ENCODE measurements at places on chromosomes 2 and 18. TPM values are rescaled to one million over a fixed set of nuclear protein-coding genes. Genes with fewer than 3 reads are reported as not detected.

Gene SFXN5
- total RNA-seq = 5.2 TPM

Gene NCKAP5
- 1.8 TPM for total RNA-seq

Gene ZC3H15
- 64.8 TPM for total RNA-seq

Gene GAL3ST2
- total RNA-seq = not detected

Gene PLA2R1
- total RNA-seq = 2.1 TPM

Gene TNS1
- 4.3 TPM for total RNA-seq

Gene TCF4
- total RNA-seq = 19.5 TPM

Gene SLC9A2
- total RNA-seq = 0.07 TPM

Gene PID1
- total RNA-seq = 2.4 TPM

Gene FOXI3
- total RNA-seq = not detected

Gene ASXL3
- total RNA-seq = under 0.01 TPM

Gene SMYD5
- 22.1 TPM for total RNA-seq

Gene ASPRV1
- not detected for total RNA-seq

Gene TSPYL6
- total RNA-seq = not detected

Gene NGEF
- total RNA-seq = 7.6 TPM

Gene PGAP1
- 7.8 TPM for total RNA-seq

Gene ING5
- total RNA-seq = 11.8 TPM

Gene NETO1
- total RNA-seq = not detected

Gene GCG
- total RNA-seq = not detected

Gene VSNL1
- total RNA-seq = 21.7 TPM

Gene PREPL
- total RNA-seq = 24.4 TPM

Gene HOXD12
- total RNA-seq = not detected

Gene CTAGE1
- total RNA-seq = not detected

Gene SP110
- 10.1 TPM for total RNA-seq

Gene TMEM247
- total RNA-seq = not detected

Gene TRIM43
- total RNA-seq = not detected

Gene GPR35
- total RNA-seq = 0.28 TPM

Gene PLGLB2
- not detected for total RNA-seq

Gene SCN1A
- not detected for total RNA-seq

Gene PRKAG3
- total RNA-seq = not detected

Gene GMPPA
- 24.4 TPM for total RNA-seq

Gene CRYGD
- total RNA-seq = not detected

Gene LIMS3
- total RNA-seq = 1.4 TPM

Gene UGT1A6
- total RNA-seq = 35.8 TPM

Gene HNRNPLL
- 23.1 TPM for total RNA-seq

Gene EFEMP1
- total RNA-seq = 233 TPM
